HFF-Myc (cell line): ENCODE measurements at places on chromosomes 4 and X.

DNA sequence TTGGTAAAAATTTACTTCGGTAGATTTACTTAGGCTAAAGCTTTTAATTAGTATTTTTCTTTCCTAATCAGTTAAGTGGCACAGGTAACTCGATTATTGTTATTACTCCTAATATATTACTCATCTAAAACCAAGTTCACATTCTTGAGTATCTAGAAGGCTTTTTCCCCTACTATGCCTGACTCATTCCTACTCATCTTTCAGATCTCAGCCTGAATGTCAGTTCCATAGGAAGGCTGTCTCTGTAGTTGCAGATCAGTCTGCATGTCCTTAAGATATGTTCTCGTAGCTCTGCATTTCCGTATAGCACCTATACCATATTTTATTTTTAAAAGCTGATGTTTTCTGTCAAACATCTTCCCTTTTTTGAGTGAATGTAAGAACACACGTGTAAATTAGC lies 5.9 kb upstream of the FAM184B start:
- no peak for DNase-seq

DNA sequence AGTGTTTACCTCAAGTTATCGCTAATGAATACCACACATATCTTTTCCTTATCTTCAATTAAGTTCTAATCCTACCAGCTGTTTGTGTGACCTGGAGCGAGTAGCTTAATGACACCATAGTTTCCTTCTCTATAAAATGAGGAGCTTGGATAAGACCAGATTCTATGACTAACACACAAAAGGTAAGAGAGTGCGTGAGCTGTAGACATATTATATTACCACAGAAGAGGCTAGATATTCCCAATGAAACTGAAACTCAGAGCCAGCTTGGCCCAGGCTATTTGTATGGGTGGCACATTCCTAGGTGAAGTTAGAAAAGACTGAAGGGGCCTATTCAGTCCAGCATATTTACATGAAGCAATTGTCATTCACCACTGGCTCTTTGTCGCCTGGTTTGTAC lies 30.2 kb downstream of the ASB5 start:
- no peak for DNase-seq

DNA sequence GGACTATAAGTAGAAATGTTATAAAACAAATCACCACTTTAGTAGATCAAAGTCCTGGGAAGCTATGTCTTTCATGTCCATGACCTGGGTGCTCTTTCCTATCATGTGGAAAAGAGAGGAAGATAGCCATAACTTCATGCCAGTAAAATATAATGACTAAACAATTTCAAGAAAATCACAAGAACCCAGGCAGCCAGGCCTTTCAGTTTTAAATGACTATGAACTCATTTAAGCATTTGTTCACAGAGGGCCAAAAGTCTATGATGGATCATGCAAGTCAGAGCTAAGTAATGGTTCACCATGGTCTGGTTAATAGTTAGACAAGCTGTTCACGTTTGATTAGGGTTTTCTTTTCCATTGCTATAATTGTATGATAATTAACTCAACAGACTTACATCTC lies 155.8 kb downstream of the PPARGC1A start:
- no peak for DNase-seq

DNA sequence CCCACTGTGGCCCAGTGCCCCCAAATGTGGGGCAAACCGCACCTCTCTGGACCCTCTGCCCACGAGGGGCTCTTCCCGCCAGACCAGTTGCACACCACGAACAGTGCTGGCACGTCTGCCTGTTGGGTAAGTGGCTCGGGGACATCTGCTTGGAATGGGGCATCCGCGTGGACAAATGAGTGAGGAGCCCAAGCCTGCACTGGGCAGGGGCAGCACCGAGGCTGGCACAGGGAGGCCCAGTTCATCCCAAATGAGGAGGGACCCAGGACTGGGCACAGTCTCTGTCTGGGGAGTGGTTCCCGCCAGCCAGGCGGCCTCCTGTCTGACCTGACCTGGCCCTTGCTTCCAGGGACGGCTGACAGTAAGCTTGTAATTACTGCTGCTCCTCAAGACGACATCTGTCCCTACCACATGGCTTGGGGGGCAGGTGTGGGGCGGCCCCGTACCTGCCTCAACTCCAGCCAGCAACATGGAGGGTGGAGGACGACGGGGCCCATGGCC lies 3.2 kb downstream of the SPON2 start:
- no peak for DNase-seq

DNA sequence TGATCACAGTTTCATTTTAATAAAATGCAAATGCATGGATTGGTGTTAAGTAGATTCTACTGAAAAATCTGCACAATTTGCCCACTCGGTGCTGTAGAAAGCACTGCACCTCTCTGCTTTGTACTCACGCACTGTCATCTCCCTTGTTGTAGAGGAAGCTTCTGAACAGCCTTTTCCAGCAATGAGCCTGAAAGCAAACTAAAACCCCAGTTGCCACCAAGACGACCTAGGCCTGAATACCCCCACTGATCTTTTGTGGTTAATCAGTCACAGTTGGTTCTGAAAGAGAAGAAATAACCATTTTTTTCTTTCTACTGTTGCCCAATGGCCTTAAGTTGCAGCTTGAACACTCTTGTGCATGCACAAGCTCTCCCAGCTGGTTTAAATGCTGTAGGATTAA lies 229.8 kb downstream of the NLGN4X start:
- no peak for DNase-seq

- DNase-seq, result no peak
These were observed 30.6 kb downstream of the TRIM61 start for GRCh38 chr4:164946810-164947209.
